ENCODE measurements at places on chromosomes 6 and 20. TPM values are rescaled to one million over a fixed set of nuclear protein-coding genes. Genes with fewer than 3 reads are reported as not detected.

DNA sequence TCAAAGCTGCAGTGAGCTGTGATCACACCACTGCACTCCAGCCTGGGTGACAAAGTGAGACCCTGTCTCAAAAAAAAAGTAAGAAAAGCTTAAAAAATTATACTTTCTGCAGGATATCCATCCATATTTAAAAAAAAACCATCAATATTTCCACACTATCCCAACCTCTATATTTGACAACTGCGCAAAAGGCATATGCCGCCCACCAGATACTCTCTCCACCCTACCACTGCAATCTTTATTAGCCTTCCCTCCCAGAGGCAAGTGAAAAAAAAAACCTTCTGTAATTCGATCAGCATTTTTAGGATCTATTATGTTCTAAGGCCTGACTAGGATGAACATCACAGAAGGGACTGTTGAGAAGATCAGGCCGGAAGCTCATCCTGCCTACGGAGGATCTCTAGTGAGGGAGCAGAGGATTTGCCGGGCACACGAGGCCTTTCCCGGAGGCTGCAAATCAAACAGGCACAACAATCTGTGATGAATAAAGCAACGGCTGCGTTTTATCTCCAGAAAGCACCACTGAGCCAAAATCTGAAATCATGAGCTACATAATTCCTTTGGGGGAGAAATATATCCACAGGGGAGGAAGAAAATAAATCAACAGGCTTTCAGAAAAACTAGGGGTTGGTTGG lies 65.9 kb downstream of the GFOD1 start:
- no peak for DNase-seq

DNA sequence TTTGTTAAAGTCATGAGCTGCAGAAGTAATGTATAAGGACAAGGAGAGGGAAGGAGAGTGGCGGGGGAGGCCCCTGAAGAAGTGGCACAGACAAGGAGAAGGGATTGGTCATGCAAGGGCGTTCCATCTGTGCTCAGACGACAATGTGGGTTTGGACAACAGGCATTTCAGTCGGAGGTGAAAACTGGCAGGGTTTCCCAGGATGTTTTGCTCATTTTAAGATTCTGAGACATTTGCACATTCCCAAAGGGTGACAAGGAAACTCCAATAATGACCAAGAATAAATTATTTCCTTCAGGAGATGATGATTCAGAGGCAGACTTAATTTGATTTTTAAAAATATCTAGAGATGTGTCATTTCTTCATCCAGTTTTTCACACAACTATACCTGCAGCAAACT lies 181.8 kb downstream of the HIVEP2 start:
- DNase-seq: no peak

DNA sequence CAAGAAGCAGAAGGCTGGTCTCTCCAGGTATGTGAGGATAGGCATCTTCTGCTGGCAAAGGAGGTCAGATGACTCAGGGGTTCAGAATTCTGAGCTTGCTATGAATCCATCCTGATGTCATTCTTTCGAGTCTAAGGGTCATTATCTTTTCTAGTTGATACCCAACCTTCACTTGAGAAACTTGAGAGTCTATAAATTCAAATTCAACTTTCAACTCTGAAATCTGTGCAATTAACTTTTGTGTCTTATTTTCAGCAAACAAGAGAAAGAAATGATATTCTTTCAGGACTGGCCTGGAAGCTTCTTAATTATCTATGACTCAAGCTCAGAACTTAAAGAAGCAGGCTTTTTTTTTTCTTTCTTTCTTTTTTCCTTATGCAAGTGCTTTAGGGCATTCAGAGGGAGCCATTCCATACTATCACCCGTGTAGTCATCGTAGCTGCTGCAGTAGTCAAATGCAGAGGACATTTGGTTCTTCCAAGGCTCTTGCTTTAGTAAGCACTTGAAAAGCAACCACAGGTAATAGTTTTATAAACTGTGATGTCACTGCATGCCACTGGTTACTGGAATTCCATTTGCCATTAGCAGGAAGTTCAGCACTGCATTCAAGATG lies 93.0 kb downstream of the ADTRP start:
- no peak for DNase-seq

DNA sequence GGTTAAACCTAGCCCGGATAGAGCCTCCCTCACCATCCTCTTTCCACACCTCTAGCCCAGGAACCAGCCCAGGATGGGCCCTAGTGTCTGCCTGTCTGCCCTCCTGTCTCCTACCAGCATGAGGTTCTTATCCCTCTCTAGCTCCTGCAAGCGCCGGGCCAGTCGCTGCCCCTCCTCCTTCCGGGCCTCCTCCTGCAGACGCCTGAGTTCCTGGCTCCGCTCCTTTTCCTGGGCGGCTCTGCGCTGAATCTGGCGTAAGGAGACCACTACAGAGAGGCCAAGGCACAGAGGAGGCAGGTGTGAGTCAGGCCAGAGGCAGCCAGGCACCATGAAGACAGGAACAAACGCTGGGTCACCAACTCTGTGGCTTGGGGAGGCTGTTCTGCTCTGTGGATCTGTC lies 4.3 kb upstream of the PSORS1C2 start:
- DNase-seq: no peak

CBLN4 gene
- total RNA-seq: not detected

ANGPT4 gene
- total RNA-seq: not detected

DNA sequence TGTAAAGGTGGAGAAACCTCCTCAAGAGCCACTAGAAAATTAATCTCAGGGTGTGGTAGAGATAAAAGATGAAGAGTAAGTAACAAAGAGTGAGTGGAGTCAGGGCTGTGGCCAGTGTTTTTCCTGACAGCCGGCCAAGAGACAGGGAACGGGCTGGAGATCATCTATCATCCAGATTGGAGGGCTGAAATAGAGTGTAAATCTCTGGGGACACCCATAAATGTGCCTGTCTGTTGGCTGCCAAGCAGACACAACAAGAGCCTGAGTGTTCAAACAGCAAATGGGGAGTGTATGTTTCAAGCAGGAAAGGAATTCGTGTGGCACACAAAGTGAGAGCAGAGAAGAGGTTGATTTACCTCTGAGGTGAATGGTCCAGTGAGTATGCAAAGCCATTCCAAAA lies 326.4 kb upstream of the KHDRBS2 start:
- DNase-seq: no peak

- DNase-seq: no peak
Observed at GRCh38 chr6:112155886-112156285, 68.5 kb downstream of the FAM229B start.

- no peak for DNase-seq
Observed at GRCh38 chr6:70592391-70593117, 25.8 kb downstream of the SDHAF4 start.

GRCh38 chr6:73131706-73132105 lies 93.6 kb downstream of the KHDC1L start:
- no peak for DNase-seq

SH3BGRL2 gene
- not detected for total RNA-seq

DNA sequence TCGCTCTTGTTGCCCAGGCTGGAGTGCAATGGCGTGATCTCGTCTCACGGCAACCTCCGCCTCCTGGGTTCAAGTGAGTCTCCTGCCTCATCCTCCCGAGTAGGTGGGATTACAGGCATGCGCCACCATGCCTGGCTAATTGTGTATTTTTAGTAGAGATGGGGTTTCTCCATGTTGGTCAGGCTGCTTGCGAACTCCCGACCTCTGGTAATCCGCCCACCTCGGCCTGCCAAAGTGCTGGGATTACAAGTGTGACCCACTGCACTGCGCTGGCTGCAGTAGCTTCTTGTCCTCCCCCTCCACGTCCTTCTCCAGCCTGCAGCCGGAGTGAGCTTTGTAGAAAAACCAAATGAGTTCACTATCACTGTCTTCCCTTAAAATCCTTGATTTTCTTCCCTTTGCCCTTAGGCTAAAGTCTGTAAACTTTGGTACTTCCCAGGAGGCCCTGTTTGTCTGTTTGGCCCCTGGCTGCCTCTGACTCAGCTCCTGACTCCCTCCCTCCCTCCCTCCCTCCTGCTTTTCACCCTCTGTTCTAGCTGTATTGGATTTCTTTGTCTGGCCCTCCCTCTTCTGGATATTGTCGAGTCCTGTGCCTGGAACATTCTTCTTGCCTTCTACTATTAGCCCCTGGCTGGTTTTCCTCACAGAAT lies 12.9 kb downstream of the PARD6B start:
- DNase-seq: no peak
